ENCODE measurements at places on chromosomes 16 and 17.

- no peak for DNase-seq
Measured at GRCh38 chr17:8005357-8005756, 2.9 kb downstream of the GUCY2D start.

- DNase-seq = no peak
Measured at GRCh38 chr16:66616169-66616568, 11.7 kb downstream of the CMTM3 start.

DNA sequence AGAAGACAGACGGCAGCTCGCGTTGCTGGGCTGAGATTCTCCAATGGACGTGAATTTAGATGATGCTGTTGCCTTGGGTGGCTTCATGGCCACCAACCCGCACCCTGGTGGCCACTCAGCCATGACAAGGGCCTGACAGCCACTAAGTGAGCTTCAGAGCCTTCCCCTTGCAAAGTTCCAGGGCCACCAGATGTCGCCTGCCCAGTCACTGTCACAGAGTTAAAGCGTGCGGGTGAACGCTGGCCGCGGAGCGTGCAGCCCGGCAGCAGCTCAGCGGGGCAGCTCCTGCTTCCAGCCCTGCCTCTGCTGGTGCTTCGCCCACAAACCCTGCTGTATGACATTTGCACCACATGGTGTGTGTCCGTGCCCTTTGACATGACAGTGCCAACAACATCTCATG is 13.3 kb upstream of the KREMEN2 start:
- DNase-seq = no peak

DNA sequence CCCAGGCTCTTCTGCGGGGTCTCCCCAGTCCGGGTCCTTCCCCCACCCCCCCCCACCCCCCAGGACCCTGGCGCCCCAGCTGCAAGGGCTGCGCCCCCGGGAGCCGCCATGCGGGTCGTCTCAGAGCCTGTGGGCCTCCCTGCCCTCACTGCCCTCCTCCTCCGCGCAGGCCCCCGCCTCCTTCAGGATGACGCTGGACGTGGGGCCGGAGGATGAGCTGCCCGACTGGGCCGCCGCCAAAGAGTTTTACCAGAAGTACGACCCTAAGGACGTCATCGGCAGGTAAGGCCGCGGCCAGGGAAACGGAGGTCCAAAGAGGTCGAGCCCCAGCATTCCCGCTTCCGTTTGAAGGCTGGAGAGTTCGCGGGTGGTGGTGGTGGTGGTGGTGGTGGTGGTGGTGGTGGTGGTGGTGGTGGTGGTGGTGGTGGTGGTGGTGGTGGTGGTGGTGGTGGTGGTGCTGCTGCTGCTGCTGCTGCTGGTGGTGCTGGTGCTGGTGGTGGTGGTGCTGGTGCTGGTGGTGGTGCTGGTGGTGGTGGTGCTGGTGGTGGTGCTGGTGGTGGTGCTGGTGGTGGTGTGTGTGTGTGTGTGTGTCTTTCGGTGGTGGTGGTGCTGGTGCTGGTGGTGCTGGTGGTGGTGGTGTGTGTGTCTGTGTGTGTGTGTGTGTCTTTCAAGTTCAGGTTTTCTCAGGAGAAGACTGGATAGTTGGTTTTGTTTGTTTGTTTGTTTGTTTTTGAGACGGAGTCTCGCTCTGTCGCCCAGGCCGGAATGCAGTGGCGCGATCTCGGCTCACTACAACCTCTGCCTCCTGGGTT is 615 bp downstream of the PHKG2 start:
- DNase-seq = no peak

- DNase-seq = no peak
Measured at GRCh38 chr16:67284699-67285646, 5.6 kb downstream of the PLEKHG4 start.

GRCh38 chr16:87834005-87834667 is 35.2 kb downstream of the SLC7A5 start:
- no peak for DNase-seq

DNA sequence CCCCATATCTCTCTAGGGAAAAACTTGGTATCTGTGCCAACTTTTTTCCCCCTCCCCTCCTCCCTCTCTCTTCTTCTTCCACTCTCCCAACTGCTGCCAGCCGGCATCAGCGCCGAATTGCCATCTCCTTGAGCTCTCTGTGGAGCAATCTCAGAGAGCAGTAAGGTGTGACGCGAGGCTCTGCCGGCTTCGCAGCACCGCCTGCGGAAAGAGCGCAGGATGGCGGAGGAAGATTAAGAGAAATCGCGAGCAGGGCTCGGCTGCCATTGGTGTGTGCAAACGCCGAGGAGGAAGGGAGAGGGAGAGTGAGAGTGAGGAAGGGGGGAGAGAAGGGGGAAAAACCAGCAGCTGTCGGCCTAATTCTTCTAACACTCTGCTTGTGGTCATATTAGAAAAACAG is 44.2 kb downstream of the NEUROD2 start:
- no peak for DNase-seq

DNA sequence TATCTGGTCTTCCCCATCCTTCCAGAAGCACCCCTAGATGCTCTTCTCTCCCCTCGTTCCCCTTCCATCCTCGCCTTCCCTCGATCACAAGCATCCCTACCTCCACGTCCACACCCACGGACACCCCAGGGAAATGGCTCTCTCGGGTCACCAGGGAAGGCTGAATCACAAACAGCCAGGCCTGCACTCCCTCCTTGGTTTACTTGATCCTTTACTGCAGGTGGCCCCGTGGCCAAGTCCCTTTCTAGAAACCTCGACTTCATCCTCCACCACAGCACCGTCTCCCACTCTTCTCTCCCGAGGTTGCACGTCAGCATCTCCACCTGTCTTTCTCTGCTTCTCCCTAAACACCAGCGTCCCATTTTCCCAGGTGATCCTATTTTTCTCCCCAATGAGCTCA is 6.5 kb upstream of the RBFOX3 start:
- no peak for DNase-seq

DNA sequence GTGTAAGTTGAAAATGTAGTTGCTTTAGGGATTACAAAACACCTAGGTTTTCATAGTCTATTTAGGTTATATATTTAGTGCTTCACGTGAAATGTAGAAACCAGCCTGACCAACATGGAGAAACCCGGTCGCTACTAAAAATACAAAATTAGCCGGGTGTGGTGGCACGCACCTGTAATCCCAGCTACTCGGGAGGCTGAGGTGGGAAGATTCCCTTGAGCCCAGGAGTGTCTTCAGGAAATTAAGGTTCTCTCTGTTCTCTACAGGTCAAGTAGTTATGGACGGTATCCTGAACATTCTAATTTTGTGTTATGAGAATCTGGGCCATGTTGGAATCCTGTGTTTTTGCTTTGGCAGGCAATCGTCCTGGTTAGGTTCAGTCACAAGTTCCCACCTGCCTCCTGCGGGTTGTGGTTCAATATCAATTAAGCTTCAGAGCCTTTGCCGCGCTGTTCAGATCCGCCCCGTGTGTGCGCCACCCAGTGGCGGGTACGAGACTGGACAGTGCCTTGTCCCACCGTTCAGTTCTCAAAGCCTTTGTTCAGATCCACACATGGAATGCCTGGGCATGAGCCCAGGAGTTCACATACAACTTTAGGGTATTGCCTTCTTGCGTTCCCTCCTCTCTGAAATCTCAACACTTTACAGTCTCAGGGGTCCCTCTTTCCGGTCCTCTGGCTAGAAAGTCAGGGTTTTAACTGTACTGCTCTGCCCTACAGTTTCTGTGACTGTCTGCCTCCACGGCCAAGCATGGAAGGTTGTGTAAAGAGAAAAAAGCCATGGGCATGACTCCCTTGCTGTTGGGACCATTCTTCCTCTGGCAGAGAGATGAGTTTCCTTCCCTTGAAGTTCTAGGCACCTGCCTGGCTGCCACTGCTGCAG is 41.7 kb downstream of the HEATR6 start:
- peak; percentile 43 for DNase-seq

DNA sequence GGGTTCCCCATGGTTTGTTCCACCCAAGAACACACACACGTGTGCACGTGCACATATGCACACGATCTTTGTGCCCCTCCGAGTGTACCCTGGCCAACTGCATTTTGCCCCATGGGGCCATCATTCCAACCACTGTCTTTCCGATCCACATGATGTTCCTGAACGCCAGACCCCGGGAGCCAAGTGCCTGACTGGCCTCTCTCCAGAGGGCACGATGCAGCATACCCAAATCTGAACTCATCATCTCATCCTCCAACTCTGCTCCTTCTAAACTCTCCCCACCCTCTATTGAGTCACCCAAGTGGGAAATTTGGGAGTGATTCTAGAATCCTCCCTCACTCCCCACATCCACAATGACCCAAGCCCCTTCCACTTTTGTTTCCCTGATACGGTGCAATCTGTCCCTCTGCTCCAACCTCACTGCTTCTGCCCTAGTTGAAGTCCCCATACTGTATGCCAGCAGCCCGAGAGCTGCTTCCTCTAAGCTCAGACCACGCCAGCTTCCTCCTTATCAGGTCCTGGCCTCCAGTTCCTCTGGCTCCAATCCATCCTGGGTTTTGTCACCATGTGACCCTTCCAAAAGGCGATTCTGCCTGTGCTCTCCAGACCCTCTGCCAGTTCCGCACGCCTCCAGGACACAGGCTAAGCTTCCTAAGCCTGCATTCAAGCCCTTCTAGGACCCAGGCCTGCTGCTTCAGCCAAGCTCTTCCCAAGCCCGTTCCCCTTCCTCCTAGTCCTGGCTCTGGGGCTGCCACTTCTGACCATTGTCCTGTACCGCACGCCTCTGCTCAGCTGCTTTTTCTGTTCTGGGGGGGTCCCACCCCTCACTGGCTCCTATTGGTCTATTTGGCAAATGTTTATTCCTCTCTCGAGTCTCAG is 10.1 kb upstream of the TMEM208 start:
- no peak for DNase-seq

- DNase-seq = no peak
Measured at GRCh38 chr17:66925811-66926500, 38.6 kb upstream of the CACNG4 start.

- no peak for DNase-seq
Measured at GRCh38 chr16:73179705-73180331, 131.9 kb upstream of the ZFHX3 start.

GRCh38 chr16:51149251-51149661 is 1.8 kb downstream of the SALL1 start:
- DNase-seq = no peak

DNA sequence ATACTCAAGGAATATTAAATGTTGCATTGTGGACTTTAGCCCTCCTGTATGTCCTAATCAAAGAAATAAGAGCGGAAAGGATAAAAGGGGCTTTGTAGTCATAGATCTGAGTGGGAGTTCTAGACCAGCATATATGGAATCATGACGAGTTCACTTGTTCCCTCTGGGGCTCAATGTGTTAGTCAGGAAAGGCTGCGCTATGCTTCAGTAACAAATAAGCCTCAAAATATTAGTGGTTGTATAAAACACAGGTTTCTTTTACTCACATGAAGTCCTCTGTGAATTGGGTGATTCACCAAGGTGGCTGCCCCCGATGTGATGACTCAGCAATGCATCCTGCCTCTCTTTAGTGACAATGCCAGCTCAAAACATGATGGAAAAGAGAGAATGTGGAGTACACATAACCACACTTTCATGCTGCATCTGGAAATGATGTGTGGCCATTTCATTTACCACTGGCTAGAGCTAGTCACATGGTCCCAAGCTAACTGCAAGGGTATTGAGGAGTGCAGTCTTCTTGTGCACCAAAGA is 63.3 kb upstream of the IRX5 start:
- DNase-seq = no peak

GRCh38 chr17:34862384-34862783 is 98.9 kb downstream of the CCT6B start:
- DNase-seq = no peak

DNA sequence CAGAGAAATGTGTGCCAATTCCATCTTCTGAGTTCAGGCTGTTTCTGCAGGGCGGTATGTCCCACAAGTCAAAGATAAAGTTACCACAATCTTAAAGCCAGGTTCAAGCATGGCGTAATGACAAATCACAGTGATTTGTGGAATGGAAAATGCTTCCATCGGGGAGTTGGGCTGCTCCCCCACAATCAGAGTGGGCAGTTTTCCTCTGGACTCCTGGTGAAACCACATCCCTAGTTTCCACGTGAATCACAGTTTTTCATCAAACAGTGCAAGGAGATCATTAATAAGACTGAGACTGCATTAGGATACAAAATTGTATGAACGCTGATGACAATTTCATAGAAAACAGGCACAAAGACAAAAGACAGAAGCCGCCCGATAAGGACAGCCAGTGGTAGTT is 3.6 kb downstream of the LITAF start:
- DNase-seq = no peak

- DNase-seq = no peak
Measured at GRCh38 chr17:18626152-18626870, 17.9 kb downstream of the TBC1D28 start.

GRCh38 chr17:81518785-81519283 is 6.2 kb upstream of the ACTG1 start:
- no peak for DNase-seq

DNA sequence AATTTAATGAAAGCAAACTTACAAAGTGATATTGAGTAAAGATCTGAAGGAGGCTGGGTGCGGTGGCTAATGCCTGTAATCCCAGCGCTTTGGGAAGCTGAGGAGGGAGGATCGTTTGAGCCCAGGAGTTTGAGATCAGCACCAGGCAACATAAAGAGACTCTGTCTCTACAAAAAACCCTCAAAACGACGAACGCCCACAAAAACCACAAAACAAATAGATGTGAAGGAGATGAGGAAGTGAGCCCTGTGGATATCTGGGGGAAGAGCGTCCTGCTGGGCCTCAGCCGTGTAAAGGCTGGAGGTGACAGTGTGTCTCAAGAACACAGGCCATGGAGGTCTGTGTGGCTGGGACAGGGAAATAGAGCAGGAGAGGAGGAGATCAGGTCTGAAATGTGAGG is 68.8 kb downstream of the ITFG1 start:
- DNase-seq = no peak

DNA sequence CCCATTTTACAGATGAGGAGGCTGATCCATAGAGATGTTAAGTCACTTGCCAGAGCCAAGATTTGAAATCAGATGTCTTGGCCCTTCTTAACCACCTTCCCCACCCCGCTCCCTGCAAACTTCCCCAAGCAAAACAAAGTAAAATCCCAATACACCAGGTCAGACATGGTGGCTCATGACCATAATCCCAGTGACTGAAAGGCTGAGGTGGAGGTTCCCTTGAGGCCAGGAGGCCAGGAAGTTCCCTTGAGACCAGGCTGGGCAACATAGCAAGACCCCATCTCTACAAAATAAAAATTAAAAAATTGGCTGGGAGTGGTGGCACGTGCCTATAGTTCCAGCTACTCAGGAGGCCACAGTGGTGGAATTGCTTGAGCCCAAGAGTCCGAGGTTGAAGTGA is 28.9 kb upstream of the CSNK2A2 start:
- no peak for DNase-seq

- DNase-seq = no peak
Measured at GRCh38 chr17:59680314-59680713, 26.9 kb downstream of the PTRH2 start.

- DNase-seq = no peak
Measured at GRCh38 chr17:69333561-69333960, 6.6 kb upstream of the ABCA5 start.

DNA sequence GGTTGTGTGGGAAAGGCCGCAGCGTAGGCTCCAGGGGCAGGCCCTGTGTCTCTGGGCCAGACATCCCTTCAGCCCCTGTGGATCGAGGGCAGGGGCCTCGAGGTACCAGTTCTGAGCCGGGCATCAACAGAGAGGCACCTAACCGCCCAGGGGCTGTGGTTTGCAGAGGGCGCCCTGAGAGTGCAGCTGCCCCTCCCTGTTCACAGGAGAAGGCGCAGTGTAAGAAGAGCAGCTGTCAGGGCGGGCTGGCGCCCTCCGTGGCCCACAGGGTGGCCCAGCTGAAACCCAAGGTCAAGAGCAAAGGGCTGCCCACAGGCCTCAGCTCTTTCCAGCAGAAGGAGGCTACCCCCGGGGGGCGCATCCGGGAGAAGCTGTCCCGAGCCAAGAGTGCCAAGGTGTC is 56.5 kb downstream of the ACTG1 start:
- DNase-seq = no peak
